Hematopoietic multipotent progenitor cell treated with erythropoietin and hydrocortisone succinate and interleukin-3 and kit ligand, for 6 days (in vitro differentiated cells): ENCODE measurements at places on chromosomes 6 and 20.
A peak's percentile ranks its signal among the peaks of the same experiment; 100 is the strongest.

- no peak for DNase-seq
Measured at GRCh38 chr20:46823753-46824152, 70.9 kb upstream of the EYA2 start.

- DNase-seq: peak; percentile 71
Measured at GRCh38 chr6:117976030-117976651, 69.1 kb downstream of the SLC35F1 start.

DNA sequence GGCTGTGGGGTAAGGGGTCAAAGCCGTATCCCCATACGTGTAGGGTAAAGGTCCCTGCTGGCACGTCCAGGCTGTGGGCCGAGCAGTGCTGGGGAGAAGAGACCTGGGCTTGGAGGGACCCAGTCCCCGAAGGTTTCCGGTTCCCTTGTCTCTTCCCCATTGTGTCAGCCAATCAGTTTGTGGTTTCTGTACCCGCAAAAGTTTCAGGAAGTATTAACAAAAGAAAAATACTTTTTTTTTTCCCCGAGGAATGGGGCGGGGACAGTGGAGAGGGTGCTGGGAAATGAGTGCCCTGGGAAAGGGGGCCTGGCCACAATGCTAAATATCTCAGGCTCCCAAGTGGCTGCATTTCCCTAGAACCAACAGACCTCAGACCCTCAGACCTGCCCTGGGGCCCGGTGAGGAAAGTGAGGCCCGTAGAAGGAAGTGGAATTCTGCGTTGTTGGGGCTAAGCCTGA, 15.2 kb upstream of the AMD1 start:
- DNase-seq: peak; percentile 83

DNA sequence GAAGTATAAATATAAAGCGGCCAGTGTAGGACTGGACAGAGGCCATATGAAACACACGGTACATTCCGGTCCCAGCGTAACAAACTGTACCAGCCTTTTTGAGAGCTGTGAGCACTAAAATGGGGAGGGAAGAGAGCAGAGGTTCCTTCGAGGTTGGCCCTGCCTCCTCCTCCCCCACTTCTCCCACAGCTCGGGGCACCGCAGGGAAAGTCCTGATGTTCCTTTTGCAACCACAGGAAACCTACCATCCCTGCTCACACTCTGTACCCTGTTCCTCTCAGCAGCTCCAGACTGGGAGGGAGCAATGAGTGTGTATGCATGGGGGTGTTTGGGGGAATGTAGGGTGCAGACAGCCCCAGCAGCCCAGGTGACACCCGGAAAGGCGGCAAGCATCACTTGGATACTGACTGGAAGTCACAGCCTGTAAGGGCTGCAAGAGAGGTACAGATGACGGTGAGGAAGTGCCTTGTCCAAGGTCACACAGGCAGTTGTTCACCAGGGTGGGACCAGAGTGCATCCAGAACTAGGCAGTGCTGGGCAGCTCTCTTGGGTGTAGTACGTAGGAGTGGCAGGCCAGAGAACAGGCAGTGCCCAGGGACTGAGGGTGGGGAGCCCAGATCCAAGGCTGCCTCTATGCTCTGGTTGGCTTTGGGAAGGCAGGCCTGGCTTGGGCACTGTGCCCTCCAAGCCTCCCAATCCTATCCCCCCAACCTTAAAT, 11.0 kb upstream of the ARMC12 start:
- peak; percentile 85 for DNase-seq

GRCh38 chr20:2195614-2196013, 94.0 kb downstream of the STK35 start:
- no peak for DNase-seq

- DNase-seq: peak; percentile 71
Measured at GRCh38 chr6:166275714-166276166, 32.5 kb downstream of the PRR18 start.

GRCh38 chr6:37209461-37210205, 39.7 kb downstream of the PIM1 start:
- DNase-seq: no peak

DNA sequence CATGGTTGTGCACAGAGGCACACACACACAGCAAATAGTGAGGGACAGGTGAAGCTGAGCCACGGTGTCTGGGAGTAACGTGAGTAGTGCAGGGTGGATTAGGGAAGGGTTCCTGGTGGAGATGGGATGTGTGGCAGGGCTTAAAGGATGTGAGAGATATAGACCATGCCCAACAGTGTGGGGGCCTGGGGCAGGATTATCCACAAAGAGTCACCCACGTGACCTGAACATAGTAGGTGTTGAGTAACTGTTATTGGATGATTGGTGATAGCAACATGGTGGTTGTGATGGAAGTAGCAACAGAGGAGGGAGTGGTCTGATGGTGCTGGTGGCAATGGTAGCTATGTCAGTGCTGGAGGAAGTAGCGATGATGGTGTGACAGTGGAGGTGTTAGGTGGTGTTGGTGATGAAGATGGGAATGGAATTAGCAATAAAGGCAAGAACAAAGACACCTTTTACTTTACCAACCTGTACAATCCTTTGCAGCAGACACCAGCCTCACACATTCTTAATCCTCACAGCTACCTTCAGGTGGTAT, 135.1 kb downstream of the MRPL14 start:
- no peak for DNase-seq

DNA sequence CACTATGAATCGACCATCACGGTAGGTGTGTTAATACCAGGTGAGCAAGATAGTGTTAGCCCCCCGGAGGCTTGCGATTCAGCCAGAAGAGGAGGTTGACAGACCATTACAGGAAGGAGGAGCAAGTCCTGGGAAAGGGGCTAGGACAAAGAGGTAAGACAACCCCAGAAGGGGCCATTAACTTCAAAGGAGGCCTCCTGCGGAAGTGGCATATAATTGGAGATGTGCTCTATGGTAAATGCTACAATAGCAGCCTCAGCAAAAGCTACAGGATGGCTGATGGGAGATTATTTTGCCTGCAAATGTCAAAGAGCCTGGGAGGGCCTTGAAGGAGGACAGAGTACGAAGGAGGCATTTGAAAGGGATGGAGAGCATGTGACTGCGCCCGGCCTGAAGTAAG, 108.6 kb upstream of the CITED2 start:
- no peak for DNase-seq

DNA sequence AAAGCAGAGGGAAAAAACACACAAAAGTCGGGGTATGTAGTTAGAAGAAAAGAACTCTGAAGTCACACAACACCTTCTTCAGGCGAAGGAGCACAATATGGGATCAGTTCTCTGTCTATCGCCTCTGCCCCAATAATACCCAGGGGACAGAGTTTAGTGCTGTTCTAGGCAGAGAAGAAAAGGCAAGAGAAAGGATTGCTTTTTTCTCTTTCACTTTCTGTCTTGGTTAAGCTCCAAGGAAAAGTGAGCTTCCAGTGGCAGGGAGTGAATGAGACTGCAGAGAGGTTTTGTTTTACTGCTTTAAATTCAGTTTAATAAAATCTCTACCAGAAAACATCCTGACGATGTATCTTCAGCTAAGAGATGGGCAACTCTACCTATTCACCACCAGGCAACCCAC, 86.6 kb upstream of the STXBP5 start:
- no peak for DNase-seq

GRCh38 chr20:61850457-61850856, 215.2 kb downstream of the TAF4 start:
- DNase-seq: no peak

GRCh38 chr20:62042025-62042820, 23.5 kb downstream of the TAF4 start:
- DNase-seq: no peak

- peak; percentile 71 for DNase-seq
Measured at GRCh38 chr6:27582928-27583725, 110.2 kb upstream of the ZNF184 start.

GRCh38 chr20:45156713-45157112, 18.0 kb upstream of the PI3 start:
- DNase-seq: no peak

DNA sequence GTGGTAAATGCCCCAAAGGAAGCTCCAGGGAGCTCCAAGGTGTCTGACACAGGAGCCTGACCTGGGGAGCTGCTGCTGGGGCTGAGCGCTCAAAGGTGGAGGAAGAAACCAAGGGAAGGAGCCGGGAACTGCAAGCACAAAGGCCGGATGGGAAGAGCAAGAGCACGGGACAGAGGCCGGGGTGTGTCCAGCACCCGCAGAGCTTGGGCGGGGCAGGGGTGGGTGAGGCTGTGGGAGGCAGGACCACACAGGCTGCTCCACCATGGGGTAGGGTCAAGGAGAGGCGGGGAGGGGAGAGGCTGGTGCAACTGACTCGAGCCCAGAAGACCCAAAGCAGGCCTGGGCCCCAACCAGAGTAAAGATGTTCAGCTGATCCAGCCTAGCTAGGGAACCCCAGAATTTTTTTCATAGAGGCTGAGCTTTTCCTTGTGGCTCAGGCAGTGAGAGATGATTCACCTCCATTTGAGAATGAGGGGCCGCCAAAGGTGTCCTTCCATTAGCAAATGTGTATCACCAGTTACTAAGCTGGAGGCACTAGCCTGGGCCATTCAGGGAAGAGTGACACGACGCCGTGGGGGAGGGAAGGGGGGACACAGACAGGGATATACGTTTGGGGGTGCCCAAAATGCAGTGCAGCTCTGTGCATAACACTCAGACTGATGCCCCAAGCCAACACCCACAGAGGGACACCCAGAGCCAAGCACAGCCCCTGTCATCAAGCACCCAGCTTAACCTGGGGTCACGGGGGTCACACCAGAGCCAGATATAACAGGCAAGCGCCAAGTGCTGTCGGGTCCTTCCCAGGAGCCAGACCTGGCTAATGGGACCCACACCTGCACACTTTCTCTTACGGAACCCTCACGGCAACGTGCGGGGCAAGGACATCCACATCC, 21.3 kb upstream of the TLDC2 start:
- DNase-seq: no peak

DNA sequence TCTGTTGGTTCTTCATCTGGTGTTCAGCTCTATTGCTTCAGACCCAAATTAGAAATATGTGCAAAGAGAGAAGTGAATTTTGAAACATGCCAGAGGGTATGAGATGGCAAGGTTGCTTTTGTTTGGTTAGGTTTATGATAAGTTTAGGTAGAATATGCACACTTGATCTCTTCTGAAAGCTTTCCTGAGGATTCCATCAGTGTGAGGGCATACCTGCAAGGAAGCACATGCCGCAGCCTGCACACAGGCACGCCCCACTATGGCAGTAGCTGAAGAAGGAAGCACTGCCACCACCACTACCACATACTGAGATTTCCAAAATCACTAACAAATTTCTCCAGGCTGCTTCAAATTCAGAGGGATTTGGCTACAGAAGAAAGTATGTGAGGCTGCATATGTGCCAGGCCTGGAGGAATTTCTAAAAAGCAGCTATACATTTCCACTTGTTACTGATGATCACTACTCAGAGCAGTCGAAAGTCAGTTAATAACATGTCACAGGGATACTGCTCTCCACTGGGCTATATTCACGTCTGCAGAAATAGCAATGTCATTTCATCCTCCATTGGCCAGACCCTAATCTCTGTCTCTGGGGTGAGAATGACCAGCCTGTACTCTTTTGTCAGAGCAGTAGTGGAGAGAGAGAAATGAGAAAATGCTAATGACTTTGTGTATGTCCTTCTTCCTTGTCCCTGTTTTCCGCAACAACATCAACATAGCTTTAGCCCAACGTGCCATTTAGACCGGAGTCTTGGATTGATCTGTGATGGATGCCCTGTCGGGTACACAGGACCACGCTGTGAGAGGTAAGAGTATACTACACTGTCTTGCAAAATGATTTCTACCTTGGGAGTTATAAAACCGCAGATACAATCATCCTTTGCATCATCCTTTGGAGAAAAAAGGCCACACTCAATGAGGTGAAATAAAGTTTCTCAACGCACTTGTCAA, 396.7 kb downstream of the LAMA2 start:
- DNase-seq: no peak

DNA sequence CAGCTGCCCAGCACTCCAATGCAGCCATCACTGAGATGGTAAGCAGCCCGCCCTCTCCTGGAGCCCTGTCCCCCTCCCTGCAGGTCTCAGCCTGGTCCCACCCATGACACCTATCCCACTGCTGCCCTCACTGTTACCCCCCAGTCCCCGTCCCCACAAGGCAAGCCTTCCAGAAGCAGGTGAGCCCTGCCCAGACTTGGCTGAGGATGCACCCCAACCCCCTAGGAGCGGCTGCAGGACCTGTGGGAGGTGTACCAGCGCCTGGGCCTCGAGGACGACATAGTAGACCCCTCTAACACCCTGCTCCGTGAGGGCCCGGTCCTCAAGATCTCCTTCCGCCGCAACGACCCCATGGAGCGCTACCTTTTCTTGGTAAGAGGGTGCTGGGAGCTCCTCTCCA, 9.2 kb downstream of the FGD2 start:
- DNase-seq: no peak

- no peak for DNase-seq
Measured at GRCh38 chr20:10559266-10559665, 114.5 kb downstream of the JAG1 start.

DNA sequence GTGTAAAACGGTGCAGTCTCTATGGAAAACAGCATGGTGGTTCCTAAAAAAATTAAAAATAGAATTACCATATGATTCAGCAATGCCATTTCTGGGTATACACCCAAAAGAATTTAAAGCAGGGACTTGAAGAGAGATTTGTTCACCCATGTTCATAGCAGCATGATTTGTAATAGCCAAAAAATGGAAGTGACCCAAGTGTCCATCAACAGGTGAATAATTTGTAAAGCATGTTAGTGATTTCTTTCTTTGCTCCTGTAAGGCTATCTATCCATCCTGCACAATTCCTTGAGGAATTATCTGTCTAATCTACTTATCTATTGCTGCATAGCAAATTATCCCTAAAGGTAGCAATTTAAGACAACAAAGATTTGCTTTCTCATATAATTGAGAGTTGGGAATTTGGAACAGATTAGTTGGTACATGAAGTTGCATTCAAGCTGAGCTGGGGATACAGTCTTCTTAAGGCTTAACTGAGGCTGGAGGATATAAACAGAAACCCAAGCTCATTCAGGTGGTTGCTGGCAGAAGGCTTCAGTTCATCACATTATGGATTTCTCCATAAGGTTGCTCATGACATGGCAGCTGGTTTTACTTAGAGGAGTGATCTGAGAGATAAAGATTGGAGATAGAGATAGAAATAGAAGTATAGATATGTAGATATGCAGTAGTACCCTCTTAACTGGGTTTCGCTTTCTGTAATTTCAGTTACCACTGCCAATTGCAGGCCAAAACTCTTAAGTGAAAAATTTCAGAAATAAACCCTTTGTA, 62.0 kb downstream of the IL22RA2 start:
- no peak for DNase-seq

DNA sequence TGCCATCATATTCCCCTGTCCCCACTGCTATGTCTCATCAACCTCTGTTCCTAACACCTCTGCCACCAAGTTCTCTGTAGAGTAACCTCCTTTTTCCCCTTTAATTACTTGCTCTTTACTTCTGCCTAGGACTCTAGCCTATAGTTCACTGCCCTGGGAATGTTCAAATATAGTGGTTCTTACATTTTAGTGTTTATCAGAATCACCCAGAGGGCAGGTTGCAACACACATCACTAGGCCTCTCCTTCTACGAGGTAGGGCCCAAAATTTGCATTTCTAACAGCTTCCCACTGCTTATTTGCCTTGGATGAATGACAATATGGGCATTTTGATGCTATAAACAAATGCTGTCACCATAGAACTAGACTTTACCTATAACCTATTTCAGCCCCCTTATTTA, 23.1 kb upstream of the C6orf141 start:
- DNase-seq: no peak

GRCh38 chr6:53524455-53524815, 20.5 kb downstream of the GCLC start:
- no peak for DNase-seq
